ENCODE measurements at places on chromosomes 5 and 9.
A peak's percentile ranks its signal among the peaks of the same experiment; 100 is the strongest.

DNA sequence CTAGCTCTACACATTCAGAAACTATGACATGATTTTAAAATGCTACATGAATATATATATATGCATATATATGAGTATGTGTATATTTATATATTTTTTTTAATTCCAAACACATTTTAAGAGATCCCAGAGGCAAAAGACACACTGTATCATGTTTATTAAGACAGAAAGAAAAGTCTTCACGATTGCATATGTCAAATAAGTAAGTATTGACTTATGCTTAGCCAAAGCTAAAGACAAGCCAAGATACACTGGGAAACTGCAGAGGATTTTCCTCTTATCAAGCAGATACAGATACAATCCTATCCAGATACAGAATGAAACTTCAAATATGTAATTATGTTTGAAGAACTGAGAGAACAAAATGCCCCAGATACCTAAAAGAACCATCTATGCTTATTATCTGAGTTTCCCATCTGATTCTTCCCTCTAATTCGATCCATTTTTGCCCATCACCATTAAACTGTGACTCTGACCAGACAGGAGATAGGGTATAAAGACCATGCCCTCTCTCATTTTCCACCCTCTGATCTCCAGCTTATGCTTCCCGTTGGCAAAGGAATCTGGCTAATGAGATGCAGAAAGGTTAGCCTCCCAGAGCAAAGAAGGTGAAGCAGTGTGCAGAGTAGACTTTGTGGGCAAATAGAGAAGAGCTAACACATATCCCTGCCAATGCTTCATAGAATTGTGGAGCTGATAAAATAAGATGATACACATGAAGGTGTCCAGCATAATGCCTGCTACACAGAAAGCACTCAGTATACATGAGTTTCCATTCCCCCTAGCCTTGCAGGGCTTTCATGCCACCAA lies 131.0 kb upstream of the TARS1 start:
- DNase-seq = no peak

- DNase-seq = no peak
These were observed 12.2 kb upstream of the MIER3 start for GRCh38 chr5:56964173-56964572.

DNA sequence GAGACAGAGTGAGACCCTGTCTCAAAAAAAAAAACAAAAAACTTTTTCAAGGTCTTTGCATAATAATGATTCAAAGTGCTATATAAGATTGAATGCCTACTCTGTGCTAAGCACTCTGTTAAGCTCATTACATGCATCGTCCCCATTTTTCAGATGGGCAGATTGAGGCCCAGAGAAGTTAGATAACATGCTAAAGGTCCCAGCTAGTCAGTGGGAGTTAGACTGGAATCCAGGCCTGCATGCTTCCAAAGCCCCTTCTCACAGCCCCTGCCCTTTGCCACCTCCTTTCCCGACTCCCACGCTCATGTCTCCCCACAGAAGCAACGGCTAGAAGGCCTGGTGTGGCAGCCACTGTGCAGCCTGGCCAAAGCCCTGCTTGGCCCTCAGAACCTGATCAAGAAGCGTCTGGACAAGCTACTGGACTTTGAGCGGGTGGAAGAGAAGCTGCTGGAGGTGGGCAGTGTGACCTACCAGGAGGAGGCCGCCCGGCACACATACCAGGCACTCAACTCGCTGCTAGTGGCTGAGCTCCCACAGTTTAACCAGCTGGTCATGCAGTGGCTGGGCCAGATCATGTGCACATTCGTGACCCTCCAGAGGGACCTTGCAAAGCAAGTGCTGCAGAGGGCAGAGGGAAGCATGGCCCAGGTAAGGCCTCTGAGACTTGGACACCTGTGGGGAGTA lies 40.3 kb downstream of the ARHGEF37 start:
- no peak for DNase-seq

- DNase-seq = no peak
These were observed 38.4 kb downstream of the EBF1 start for GRCh38 chr5:159061179-159061796.

GRCh38 chr5:125005266-125005665 lies 258.8 kb upstream of the ZNF608 start:
- DNase-seq = no peak

DNA sequence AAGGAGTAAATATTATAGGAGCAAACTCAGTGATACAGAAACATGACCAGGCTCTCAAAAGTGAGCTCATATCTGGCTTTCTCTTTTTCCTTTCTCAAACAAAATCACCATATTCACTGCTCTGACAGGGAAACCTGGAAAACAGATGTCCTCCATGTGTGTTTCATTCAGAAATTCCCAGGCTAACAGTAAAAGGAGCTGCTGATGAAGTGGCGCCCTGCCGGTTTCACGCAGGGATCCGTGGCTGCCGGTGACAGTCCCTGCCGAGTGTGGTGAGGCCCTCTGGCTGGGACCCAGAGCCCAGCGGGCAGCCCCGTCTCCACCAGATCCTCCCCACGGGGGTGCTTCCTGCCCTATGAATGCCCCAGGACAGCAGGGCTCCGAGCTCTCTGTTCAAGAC lies 208.1 kb downstream of the GNA14 start:
- no peak for DNase-seq

DNA sequence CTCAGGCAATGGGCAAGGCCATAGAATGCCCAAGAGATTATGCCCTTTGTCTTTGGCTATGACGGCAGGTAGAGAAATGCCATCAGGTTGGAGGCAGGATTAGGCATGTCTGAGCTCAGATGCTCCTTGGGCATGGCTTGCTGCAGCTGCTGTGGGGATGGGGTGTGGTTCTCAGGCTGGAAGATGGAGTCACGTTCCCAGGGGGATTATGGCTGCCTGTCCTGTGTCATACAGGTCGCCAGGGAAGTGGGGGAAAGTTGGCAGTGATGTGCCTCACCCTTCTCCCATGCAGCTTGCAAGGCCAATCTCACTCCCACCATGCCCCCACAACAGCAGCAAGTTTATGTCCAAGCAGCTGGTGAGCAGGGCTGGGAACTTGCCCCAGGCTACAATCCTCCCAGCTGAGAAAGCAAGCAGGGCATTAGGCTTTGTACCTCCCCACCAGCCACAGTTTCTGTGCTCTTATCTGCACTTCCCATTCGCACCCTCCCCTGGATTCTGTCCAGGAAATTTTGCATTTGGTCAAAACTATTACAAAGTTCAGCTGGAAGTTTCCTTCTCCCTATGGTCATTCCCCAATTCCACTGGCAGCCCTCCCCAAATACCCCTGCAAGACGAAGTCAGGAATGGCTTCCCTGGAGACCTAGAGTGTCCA lies 1788.0 kb upstream of the NUDT12 start:
- no peak for DNase-seq

DNA sequence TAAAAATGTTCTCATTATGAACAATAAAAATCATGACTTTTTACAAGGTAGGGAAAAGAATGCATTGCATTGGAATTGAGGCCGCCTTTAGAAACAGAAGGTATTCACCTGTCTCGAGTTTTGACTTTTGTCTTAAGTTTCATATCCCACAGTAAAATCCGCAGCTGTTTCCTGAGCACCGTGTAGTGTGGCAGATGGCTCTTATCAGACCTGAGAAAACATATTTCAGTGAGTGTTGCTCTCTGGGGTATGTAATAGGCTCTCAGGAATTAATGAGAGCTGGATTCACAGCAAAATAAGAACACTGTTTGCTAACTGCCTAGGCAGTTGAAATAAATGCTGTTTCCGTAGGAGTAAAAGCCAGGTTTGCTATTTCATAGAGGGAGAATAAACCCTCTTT lies 221.4 kb downstream of the CFAP90 start:
- DNase-seq = no peak

DNA sequence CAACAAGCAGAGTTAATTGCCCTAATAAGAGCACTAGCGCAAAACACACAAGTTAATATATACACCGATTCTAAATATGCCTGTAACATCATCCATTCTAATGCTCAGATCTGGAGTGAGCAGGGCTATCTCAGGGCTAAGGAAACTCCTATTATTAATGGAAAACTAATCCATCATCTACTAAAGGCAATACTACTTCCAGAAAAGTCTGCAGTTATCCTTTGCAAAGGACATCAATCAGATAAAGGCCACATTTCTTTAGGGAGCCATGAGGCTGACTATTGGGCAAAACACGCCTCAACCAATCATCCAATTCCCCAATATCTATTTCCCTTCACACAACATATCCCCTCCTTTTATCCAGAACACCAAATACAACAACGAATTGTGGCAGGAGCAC lies 1032.3 kb upstream of the NUDT12 start:
- DNase-seq = no peak

- no peak for DNase-seq
These were observed 37.7 kb upstream of the STXBP1 start for GRCh38 chr9:127574072-127574993.

- no peak for DNase-seq
These were observed 78.8 kb downstream of the FBXL17 start for GRCh38 chr5:108303086-108303485.

DNA sequence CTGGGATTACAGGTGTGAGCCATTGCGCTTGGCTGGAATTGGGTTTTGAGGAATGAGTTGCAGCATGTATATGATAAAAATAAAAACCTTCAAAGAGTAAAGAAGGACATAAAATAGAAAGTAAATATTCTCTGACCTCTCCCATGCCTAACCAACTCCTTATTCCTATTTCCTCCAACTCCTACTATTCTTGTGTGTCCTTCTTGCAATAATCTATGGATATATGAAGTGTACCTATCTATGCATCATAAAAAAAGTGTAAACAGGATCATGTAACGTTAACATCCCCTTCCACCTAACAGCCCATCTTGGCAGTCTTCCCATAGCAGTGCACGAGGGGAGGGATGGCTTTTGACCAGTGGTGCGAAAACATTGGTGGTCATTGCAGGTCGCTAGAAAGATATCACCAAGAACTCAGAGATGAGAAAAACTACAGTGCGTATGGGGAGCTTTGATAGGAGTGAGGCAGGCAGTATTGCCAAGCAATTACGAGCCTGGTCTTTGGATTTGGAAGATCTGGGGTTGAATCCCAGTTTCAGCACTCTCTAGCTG lies 69.9 kb downstream of the PPARGC1B start:
- DNase-seq = no peak

GRCh38 chr5:87081511-87082372 lies 185.9 kb upstream of the RASA1 start:
- peak; percentile 47 for DNase-seq

DNA sequence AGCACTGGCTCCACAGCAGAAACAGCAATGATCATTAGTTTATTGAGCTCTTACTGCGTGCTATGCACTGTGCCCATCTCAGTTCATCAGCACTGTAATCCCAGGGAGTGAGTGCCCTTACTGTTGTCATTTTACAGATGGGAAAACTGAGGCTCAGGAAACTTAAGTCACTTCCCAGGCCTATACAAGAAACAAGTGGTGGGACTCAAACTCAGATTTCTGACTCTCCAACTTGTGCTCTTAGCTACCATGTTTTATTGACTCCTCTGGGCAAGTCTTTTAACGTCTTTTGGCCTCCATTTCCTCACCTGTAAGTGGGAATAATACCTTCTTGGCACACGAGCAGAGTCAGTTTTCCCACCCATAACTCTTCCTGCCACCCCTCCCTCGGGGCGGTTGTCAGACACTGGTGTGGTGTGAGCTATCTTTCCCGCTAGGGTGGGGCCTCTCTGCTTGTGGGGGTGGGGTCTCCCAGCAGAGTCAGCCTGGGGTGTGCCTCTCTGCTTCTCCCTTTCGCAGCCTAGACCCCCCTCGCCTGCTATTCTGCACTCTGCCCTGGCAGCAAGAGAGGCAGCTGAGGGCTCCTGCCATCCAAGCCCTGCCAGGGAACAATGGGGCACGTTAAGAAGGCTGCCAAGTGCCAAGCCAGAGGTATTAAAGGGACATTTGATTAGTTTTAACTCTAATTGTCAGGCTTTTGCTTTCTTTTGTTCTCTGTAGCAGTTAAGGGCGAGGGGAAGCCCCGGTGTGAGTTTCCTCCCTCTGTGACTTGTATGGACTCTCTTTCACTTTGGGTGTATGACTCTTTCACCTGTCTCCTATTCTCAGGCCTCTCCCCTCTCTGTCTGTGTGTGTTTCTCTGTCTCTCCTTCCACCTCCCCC lies 12.1 kb downstream of the GALNT10 start:
- peak; percentile 77 for DNase-seq

- no peak for DNase-seq
These were observed 2086.5 kb upstream of the C9orf72 start for GRCh38 chr9:29659736-29660135.

DNA sequence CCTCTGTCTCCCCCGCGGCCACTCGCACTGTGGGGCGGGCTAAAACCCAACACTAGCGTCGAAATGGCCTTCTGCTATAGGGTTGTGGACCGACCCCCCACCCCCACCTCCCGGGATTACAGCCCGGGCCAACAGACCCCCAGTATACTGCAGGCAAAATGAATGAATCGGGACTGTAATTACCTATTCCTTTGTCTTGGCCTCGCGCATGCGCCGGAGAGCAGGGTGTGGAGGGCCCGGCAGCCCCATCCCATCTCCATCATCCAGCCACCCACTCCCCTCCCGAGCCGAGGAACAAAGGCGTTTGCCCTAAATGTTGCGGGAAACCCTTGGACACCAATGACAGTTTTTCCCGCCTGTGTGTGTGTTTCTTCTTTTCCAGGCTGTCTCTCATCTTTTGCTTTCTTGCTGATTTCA lies 1.6 kb downstream of the BASP1 start:
- peak; percentile 41 for DNase-seq

GRCh38 chr5:82352146-82352791 lies 74.1 kb upstream of the RPS23 start:
- no peak for DNase-seq

GRCh38 chr5:137997726-137998213 lies 35.1 kb downstream of the FAM13B start:
- peak; percentile 48 for DNase-seq

GRCh38 chr5:56085193-56085592 lies 90.4 kb upstream of the IL6ST start:
- no peak for DNase-seq

GRCh38 chr9:136127313-136127712 lies 8.6 kb upstream of the TMEM250 start:
- no peak for DNase-seq

- DNase-seq = no peak
These were observed 169.2 kb downstream of the NR3C1 start for GRCh38 chr5:143234162-143234842.

DNA sequence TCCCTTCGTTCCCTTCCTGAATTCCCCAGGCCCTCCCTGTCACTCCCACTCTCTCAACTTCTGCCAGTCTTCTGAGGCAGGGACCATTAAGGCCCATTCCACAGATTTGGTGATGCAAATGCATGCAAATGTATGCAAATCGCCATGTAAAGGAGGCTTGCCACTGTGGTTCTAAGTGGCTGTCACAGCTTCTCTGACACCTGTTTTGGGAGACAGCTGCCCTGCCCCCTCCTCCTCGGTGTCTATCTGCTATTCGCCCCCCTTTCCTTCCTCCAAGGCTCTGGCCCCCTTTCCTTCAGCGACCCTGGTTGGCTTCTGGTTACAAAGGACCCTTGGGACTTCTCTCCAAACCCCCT lies 10.5 kb upstream of the ARAP3 start:
- no peak for DNase-seq

GRCh38 chr5:173622183-173623047 lies 6.0 kb upstream of the BOD1 start:
- DNase-seq = no peak

DNA sequence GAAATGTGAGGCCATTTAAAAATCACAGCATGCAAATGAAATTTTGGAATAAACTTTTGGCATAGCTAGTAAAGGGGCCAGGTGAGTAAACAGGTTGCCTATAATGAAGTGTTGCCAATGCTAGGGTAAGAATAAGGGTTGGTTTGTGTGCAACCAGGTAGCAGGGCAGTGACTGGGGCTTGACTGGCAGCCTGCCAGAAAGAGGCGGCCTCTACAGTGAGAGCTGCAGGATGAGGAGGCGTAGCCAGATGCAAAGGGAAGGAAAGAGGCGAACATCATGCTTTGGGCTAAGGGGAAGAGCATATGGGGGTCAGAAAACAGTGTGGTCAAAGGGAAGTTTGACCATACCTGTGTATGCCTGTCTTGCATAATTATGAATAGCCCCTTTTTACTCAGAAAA lies 70.6 kb downstream of the MAST4 start:
- DNase-seq = no peak
